ENCODE measurements at places on chromosomes 6 and 20.

DNA sequence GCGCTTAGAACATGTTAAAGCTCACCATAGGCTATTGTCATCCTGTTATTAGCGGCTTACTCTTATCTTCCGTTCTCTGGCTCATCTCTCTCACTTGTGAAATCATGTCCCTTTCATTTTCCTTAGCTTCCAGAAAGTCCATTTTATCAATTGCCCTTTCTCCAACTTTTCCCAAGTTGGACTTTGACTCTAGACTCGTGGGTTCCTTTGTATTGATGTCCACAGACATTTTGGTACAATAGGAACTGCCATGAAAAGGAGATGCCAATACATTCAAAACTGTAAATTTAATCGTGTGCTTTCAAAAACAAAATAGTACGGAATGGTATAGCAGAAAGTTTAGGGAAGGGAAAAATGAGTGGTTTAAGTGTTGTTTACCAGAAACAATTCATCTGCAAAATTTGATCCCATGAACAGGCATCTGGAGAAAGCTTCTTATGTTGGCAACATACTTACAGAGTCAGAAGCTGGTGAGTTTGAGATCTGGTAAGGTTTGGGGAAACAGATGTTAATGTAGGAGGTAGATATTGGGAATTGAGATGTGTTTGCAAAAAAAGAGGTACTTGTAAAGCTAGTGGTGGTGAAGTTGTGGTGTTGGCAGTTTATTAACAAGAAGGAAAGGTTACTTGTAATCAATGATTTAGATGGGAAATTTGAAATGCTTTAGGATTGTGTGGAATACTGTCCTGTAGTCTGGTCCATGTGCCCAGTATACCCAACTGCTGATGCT is 10.2 kb upstream of the HIVEP1 start:
- no peak for DNase-seq

- DNase-seq, result no peak
Measured at GRCh38 chr6:25233226-25233625, 45.9 kb upstream of the CARMIL1 start.

- no peak for DNase-seq
Measured at GRCh38 chr6:158677906-158678578, 28.2 kb downstream of the SYTL3 start.

DNA sequence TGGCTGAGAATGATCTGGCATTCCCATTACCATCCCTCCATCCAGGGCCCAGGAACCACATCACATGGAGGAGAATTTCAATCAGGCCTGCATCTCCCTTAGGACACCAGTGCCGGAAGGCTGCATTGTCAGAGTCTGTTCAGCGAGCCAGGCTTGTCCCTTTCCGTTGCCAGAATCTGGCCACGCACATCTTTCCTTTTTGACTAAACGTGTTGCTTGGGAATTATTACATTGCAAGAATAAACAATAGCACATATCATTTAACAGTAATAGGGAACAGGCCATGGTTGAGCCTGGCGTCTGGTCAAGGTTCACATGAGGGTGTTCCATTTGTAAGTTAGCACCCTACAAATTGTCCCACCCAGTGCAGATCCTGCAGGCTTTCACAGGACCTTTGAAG is 42.8 kb downstream of the SOBP start:
- no peak for DNase-seq

- DNase-seq, result no peak
Measured at GRCh38 chr20:22536956-22537756, 47.2 kb downstream of the FOXA2 start.

GRCh38 chr20:19419396-19419795 is 207.0 kb downstream of the SLC24A3 start:
- no peak for DNase-seq

DNA sequence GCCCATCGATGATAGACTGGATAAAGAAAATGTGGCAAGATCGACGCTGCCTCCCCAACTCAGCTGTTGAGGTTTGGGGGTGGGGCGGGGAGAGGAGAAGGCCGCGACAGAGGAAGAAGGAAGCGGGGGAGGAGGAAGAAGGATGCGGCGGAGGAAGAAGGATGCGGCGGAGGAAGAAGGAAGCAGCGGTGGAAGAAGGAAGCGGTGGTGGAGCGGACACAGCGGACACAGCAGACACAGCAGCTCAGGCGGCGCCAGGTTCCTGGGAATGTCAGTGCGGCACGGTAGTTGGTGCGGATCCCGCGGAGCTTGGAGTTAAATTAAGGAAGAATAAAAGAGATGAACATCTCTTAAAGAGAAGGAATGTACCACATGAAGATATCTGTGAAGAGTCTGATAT is 163.9 kb upstream of the NT5E start:
- no peak for DNase-seq

DNA sequence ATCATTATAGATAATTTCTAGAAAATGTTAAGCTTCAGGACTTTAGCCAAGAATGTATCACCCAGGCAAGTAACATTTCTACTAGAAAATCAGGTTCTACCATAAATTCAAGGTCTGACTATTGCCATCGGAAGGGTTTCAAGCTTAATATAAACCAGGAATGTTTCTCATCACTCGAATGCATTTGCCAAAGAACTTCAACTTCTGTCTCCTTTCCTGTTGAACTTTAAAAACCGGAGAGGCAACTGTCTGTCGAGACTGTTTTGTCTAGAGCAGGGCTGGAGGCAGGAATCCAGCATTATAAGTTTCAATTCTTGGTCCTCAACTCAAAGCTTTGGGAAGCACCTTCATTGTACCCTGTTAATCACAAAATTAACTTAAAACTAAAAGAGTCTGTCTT is 264.7 kb downstream of the ZNF217 start:
- DNase-seq, result no peak

GRCh38 chr6:167719920-167720319 is 106.8 kb upstream of the AFDN start:
- no peak for DNase-seq

DNA sequence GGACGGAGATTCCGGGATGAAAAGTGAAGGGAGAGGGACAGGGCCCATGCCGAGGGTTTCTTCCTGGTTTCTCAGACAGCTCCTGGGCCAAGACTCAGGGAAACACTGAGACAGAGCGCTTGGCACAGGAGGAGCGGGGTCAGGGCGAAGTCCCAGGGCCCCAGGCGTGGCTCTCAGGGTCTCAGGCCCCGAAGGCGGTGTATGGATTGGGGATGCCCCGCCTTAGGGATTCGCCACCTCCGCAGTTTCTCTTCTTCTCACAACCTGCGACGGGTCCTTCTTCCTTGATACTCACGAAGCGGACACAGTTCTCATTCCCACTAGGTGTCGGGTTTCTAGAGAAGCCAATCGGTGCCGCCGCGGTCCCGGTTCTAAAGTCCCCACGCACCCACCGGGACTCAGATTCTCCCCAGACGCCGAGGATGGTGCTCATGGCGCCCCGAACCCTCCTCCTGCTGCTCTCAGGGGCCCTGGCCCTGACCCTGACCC is 55.0 kb upstream of the HLA-A start:
- DNase-seq, result peak; percentile 22

GRCh38 chr6:144064402-144065212 is 30.8 kb downstream of the SF3B5 start:
- peak; percentile 6 for DNase-seq

DNA sequence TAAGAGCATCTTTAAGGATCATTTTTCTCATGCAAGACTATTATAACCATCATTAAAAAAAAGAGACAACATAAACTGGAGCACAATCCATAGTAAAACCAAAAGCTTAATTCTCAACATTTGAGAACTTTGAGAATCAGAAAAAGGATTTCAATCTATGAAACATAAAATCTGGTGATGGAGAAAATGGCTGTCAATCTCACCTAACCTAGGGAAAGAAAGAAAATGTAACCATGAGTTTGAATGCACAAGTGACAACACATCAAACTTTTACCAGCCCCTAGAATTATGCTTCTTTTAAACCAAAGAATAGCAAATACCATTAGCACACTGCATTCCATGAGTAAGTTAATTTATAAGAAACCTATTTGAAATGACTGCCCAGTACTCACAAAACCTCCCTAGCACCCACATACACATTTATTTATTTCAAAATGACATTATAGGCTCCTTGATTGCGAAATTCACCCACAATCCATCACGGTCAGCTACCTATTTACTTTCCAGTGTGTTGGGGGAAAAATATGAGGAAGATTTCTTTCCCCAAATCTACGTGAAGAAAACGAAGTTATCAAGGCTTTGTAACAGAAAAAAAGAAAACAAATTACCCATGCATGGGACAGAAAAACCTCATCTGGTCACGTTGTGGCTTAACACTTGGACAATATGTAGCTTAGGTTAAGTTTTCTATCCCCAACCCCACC is 828 bp downstream of the ASCC3 start:
- DNase-seq, result no peak
